ENCODE measurements at places on chromosomes 5 and 9. TPM values are rescaled to one million over a fixed set of nuclear protein-coding genes. Genes with fewer than 3 reads are reported as not detected.

- no peak for DNase-seq
These were observed 2.5 kb downstream of the FOXE1 start for GRCh38 chr9:97855486-97855875.

DNA sequence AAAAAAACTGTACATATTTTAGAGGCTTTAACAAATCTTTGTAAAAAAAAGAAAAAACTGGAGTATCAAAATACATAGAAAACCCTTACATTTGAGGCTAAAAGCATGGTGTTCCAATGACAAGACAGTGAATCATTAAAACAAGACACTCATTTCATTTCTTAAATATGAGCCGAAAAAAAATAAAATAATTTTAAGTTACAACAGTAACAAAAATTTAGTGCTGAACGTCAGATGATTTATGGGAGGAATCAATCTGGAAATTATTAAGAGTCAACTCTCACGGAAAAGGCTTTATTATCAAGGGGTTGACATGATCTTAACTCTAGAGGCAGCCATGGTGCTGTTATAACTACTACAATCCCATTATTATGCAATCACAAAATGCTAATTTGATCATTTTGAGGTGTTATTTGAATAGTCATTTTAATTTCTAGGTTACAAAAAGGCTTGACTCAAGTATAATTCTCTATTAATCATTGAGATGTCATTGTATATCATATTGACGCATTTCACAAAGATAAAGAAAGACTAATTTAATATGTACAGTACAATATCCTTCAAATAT is 51.9 kb downstream of the MAPKAP1 start:
- no peak for DNase-seq

GRCh38 chr5:53071298-53071697 is 38.3 kb downstream of the MOCS2 start:
- DNase-seq, result no peak

The PCDHA9 gene
- under 0.01 TPM for total RNA-seq

The TMEM215 gene
- not detected for total RNA-seq

Measured in hematopoietic multipotent progenitor cell (in vitro differentiated cells).